Activated CD8-positive, alpha-beta T cell treated with anti-CD3 and anti-CD28 coated beads, Interleukin-2, amount 10 ng/mL, durations not matched to agents 7 days and 5 days (primary cell): ENCODE measurements at places on chromosomes 3 and 15. TPM values are rescaled to one million over a fixed set of nuclear protein-coding genes. Genes with fewer than 3 reads are reported as not detected.

DNA sequence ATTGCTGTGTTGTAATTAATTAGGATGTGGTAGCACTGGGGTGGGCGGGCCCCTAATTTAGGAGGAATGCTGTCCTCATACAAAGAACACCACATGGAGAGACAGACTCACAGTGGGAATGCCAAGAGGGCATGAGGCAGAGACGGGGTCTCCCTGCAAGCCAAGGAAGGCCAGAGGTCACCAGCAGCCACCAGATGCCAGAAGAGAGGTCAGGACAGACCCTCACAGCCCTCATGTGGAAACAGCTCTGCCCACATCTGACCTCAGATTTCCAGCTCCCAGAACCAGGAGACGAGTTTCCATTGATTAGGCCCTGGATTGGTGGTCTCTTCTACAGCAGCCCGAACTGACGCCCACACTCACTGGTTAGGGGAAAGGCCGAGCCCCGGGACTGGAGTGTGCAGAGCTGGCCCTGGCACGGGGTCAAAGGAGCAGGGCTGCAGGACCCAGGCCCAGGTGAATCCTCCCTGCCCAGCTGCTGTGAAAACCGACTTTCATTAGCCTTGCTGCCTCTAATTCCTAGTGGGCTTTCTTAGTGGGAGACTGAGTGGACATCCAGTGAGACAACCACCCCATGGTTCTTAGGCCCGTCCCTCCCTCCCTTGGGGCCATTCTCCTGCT is 43.0 kb upstream of the SLC41A3 start:
- no peak for DNase-seq
- no peak overlapping the region for H3K27ac ChIP-seq
- no peaks in the 10 kb centered on the region for H3K36me3 ChIP-seq
- no peaks in the 10 kb centered on the region for H3K27me3 ChIP-seq
- no peaks in the 10 kb centered on the region for H3K4me1 ChIP-seq
- H3K4me3 ChIP-seq = no peak overlapping the region

- DNase-seq = no peak
- no peak overlapping the region for H3K27ac ChIP-seq
- H3K27me3 ChIP-seq = peaks cover 23% of the 10 kb centered on the region
- H3K36me3 ChIP-seq = no peaks in the 10 kb centered on the region
These were observed 24.3 kb downstream of the PLA2G4F start for GRCh38 chr15:42131826-42132806.

DNA sequence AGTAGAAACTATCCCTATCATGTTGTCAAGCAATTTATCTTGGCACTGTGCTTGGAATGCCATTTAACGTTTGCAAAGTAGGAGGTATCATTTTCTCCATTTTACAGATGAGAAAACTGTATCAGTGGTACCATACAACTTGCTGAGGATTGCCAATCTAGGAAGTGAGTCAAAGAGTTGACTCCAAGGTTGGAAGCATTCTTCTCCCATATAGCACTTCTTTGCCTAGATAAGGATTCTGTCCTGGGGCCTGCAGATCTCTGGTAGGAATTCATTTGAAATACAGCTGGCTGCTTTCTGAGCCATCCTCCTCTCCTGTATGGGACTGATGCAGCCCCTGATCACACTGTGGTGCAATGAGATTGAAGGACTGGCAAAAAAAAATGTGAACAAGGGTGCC is 170.2 kb downstream of the ALDH1A2 start:
- no peak for DNase-seq
- H3K4me1 ChIP-seq = no peaks in the 10 kb centered on the region
- no peak overlapping the region for H3K4me3 ChIP-seq
- no peak overlapping the region for H3K27ac ChIP-seq
- H3K36me3 ChIP-seq = no peaks in the 10 kb centered on the region
- H3K27me3 ChIP-seq = peaks cover 7% of the 10 kb centered on the region

- H3K27ac ChIP-seq = no peak overlapping the region
- H3K4me3 ChIP-seq = no peak overlapping the region
- peaks cover 19% of the 10 kb centered on the region for H3K27me3 ChIP-seq
These were observed 26.4 kb upstream of the CORO2B start for GRCh38 chr15:68552344-68552743.

DNA sequence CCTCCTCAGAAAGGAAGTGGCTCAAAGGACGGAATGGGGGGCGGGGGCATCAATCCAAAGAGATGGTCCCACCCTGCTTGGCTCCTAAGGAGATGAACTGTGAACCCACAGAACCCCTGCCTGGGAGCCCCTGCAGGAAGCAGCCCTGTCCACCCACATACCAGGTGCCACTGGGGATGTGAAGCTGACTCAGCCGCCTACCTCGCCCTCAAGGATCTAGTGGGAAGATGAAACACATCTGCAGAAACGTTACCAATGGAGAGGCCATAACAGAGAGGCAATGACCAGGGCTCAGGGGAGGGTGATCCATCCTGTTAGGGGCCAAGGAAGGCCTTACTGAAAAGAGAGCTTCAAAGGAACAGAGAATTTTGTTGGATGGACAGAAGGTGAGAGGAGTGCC is 35.1 kb downstream of the EAF1 start:
- H3K36me3 ChIP-seq = peaks cover 3% of the 10 kb centered on the region
- no peaks in the 10 kb centered on the region for H3K27me3 ChIP-seq
- peaks cover 32% of the 10 kb centered on the region for H3K4me1 ChIP-seq

- H3K27me3 ChIP-seq = no peaks in the 10 kb centered on the region
- peaks cover 4% of the 10 kb centered on the region for H3K36me3 ChIP-seq
- H3K27ac ChIP-seq = no peak overlapping the region
- DNase-seq = no peak
- no peak overlapping the region for H3K4me3 ChIP-seq
These were observed 24.0 kb upstream of the LIPC start for GRCh38 chr15:58407778-58408177.

- H3K36me3 ChIP-seq = no peaks in the 10 kb centered on the region
- H3K27ac ChIP-seq = no peak overlapping the region
- peaks cover 25% of the 10 kb centered on the region for H3K4me1 ChIP-seq
- H3K27me3 ChIP-seq = peaks cover 11% of the 10 kb centered on the region
- DNase-seq = no peak
These were observed 33.9 kb upstream of the LCTL start for GRCh38 chr15:66599536-66600239.

The ADGRG7 gene
- total RNA-seq = 26.5 TPM

The PCSK6 gene
- 0.76 TPM for total RNA-seq

The ANKUB1 gene
- total RNA-seq = not detected

The CCDC191 gene
- 3.0 TPM for total RNA-seq

The IL12A gene
- total RNA-seq = not detected
